Pancreas (tissue), 10 donors: ENCODE measurements at places on chromosomes 7 and 10. TPM values are rescaled to one million over a fixed set of nuclear protein-coding genes. Genes with fewer than 3 reads are reported as not detected.

The CRYGN gene
- polyA plus RNA-seq: 0.07 TPM

DNA sequence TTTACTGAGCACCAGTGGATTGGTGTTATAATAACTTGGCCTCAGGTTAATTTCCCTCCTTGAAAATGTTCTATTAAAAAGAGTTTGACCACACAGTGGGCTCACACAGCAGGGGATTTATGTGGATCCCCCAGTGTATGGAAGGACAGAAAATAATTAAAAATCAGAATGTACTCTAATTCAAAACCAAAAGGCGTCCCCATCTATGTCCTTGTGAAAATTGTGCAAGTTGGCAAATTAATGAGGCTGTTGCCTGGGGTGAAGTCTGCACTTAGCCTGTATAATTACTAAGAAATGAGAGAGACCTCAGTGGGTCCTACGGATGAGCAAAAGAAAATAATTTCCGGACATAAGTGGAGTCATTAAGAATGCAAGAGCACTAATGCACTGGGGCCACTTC is 31.1 kb downstream of the PIK3CG start:
- no peak overlapping the region for H3K27ac ChIP-seq
- no peaks in the 10 kb centered on the region for H3K4me1 ChIP-seq
- no peak for DNase-seq
- H3K36me3 ChIP-seq: no peaks in the 10 kb centered on the region
- no peak overlapping the region for H3K4me3 ChIP-seq

DNA sequence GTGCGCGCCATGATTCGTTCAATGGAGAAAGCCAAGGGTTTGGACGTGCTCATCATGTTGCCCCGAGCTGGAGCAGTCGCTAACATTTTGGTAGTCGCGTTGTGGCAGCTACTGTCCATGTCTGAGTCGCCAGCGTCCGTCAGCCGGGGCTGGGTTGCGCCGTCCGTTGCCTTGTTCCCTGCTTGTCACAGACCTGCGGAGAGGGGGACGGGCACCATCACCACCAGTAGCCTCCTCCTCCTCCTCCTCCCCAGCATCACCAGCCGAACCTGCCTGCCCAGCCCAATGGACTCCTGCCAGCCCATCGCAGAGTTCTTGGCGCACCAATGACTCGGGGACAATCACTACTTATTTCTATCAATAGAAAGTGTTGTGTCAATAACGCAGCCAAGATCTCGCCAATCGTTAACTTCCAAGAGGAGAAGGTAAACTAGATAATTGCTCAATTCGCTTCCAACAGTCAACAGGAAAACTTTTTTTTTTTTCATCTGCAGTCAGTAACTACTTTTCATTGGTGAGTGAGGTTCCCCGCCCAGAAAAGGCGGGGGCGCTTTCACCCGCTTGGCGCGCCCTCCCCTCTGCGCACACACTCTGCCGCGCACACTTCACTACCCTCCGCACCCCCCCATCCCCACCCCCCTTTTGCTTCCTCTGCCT is at the start of gene FEZF1:
TSS of gene FEZF1 (minus strand) at position 432 of the 657 bp plus-strand sequence. CDS start at position 119, 313 bp downstream.
- peak; percentile 47 for DNase-seq
- H3K4me1 ChIP-seq: peaks cover 14% of the 10 kb centered on the region
- H3K4me3 ChIP-seq: peak within 1 kb of the TSS; percentile 0
- H3K27ac ChIP-seq: no peak within 1 kb of the TSS
- peaks cover 8% of the 10 kb centered on the region for H3K27me3 ChIP-seq

- no peak overlapping the region for H3K4me3 ChIP-seq
- no peaks in the 10 kb centered on the region for H3K27me3 ChIP-seq
- H3K36me3 ChIP-seq: no peaks in the 10 kb centered on the region
- no peak for DNase-seq
- peaks cover 40% of the 10 kb centered on the region for H3K4me1 ChIP-seq
Measured at GRCh38 chr10:77417806-77418640, 219.6 kb downstream of the KCNMA1 start.

DNA sequence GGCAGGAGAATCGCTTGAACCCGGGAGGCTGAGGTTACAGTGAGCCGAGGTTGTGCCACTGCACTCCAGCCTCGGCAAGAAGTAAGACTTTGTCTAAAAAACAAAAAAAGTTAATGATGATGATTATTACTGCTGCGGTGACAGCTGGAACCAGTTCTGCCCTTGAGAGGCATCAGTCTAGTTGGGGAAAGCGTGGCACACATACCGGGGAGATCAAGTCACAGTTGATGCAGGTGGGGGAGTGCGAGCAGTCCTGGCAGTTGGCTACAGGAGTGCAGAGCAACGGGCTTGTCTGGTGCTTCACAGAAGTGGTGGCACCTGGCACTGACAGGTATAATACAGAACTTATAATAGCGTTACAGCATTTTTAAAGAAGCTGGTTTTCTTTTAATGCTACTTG is 173.0 kb downstream of the ARHGAP21 start:
- H3K4me3 ChIP-seq: no peak overlapping the region
- DNase-seq: no peak
- H3K4me1 ChIP-seq: no peaks in the 10 kb centered on the region
- no peaks in the 10 kb centered on the region for H3K27me3 ChIP-seq
- no peaks in the 10 kb centered on the region for H3K36me3 ChIP-seq

DNA sequence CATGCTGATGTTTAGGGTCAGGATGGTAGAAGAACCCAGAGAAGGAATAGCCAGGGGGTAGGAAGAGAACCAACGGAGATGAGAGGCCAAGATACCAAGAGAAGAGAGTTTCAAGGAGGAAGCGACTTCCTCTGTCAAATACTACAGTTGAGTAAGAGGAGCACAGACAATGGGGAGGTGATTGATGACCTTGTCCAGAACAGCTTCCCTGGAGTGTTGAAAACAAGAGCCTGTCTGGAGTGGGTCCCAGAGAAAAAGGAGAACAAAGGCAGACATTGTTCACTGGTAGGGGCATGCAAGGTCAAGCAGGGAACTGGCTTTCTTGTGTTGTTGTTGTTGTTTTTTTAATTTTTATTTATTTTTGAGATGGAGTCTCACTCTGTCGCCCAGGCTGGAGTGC is 9.6 kb upstream of the TRIM56 start:
- H3K4me3 ChIP-seq: no peak overlapping the region
- no peak overlapping the region for H3K27ac ChIP-seq
- H3K4me1 ChIP-seq: no peaks in the 10 kb centered on the region
- no peak for DNase-seq
- no peaks in the 10 kb centered on the region for H3K36me3 ChIP-seq
- H3K27me3 ChIP-seq: no peaks in the 10 kb centered on the region

GRCh38 chr10:58479045-58479444 is 33.6 kb upstream of the BICC1 start:
- H3K4me3 ChIP-seq: no peak overlapping the region
- no peaks in the 10 kb centered on the region for H3K4me1 ChIP-seq
- no peaks in the 10 kb centered on the region for H3K36me3 ChIP-seq

DNA sequence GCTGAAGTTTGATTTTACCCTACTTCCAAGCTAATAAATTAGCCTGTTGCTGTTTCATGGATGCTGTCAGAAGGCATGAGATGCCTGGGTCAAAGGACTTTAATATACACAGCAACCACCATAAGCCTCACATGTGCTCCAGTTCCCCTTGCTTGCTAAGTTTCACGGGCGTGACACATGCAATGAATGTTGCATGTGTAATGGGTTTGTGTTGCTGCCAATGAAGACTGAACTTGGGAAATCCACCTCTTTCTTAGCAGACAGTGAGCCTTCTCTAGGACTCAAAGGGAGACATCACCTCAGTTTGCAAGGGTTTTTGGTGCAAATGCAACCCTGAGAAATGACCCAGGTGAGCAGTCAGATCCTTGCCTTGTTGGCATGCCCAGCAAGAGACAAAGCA is 505.5 kb upstream of the PODXL start:
- H3K27ac ChIP-seq: no peak overlapping the region
- no peaks in the 10 kb centered on the region for H3K4me1 ChIP-seq
- no peak for DNase-seq

DNA sequence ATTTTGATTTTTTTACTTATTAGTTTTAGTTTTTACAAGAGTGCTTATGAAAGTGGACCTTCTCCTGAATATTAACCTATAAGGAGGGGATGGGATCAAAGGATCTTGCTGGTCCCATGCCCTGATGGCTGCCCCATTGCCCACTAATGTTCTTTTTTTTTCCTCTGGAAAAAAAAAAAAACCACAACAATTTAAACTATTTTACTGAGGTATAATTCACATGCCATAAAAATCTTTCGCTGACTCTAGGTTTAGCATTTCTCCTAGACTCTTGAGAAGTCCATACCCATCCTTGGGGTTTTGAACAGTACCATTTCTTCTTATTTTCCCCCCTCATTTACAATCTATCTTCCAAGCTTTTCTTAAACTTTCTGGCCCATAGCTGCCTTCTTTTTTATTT is 481.8 kb downstream of the TFEC start:
- no peak overlapping the region for H3K4me3 ChIP-seq
- H3K27me3 ChIP-seq: no peaks in the 10 kb centered on the region
- no peak for DNase-seq
- no peaks in the 10 kb centered on the region for H3K4me1 ChIP-seq

DNA sequence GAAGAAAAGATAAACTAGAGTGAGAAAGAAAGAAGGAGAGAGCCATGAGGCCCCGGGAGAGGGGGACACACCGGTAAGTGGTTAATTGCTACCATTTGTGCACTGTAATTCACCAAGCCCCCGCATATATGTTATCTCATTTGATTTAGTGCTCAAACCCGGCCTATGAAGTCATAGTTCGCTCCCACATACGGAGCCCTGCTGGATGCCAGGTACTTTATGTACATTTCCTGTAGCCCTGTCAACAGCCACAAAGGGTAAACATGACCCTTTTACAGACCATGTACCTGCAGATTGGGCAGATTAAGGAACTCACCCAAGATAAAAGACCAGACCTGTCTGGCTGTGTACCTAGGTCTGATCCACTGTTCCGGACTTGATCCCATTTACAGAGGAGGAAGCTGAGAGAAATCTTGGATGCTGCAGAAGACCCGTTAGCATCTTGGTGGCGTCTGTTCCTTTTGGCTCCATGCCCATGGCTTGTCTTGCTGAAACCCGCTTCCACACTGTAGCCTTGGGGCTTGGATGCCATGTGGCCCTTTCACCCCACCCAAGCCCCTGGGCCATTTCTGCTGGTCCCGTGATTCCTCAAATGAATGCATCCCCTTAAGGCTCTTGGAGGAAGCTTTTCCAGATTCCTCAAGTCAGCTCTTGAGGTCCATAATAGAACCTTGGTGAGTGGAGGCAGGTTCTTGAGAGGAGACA is 32.3 kb downstream of the FAM241B start:
- peaks cover 8% of the 10 kb centered on the region for H3K4me1 ChIP-seq
- no peaks in the 10 kb centered on the region for H3K36me3 ChIP-seq
- no peak for DNase-seq
- H3K4me3 ChIP-seq: no peak overlapping the region

The GIMAP4 gene
- polyA plus RNA-seq: 6.7 TPM

The FFAR4 gene
- 2.4 TPM for polyA plus RNA-seq

GRCh38 chr7:84092207-84092606 is 102.4 kb downstream of the SEMA3A start:
- H3K27ac ChIP-seq: no peak overlapping the region
- no peak overlapping the region for H3K4me3 ChIP-seq
- H3K4me1 ChIP-seq: no peaks in the 10 kb centered on the region

The CHAT gene
- polyA plus RNA-seq: not detected

The OPN1SW gene
- polyA plus RNA-seq: not detected

GRCh38 chr7:141418066-141418465 is 133.1 kb upstream of the AGK start:
- H3K36me3 ChIP-seq: no peaks in the 10 kb centered on the region
- H3K27ac ChIP-seq: no peak overlapping the region
- no peaks in the 10 kb centered on the region for H3K4me1 ChIP-seq
- no peak for DNase-seq

DNA sequence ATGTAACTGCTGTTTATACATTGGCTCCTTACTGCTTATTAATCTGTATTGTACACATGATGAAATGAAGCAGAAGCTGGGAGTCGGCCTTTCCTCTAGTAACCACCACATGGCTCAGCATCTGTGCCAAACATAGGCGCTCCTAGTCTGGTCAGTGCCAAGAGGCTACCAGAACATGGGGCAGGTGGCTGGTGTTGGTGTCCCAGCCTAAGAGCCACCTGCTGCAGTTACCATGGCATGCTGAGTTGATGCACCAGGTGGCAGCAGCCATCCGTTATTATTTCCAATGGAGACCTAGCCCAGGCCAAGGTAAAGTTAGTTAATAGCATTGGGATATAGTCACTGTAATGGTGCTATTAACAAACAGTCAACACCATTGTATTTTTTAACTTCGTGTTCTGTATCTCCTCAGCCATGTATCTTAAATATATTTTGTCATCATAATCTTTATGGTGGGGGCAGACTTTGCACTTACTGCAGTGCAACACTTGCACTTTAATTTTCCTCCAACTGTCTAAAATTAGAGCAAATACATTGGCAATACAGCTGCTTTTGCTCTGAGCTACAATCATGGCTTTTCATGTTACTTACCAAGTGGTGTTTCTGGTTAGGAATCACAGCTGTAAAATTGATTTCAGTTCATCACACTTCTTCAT is 33.1 kb downstream of the HBP1 start:
- DNase-seq: peak; percentile 86
- no peak overlapping the region for H3K27ac ChIP-seq
- peaks cover 2% of the 10 kb centered on the region for H3K36me3 ChIP-seq
- no peaks in the 10 kb centered on the region for H3K27me3 ChIP-seq
- H3K4me1 ChIP-seq: no peaks in the 10 kb centered on the region

- H3K36me3 ChIP-seq: no peaks in the 10 kb centered on the region
- no peak for DNase-seq
- no peak overlapping the region for H3K27ac ChIP-seq
- no peaks in the 10 kb centered on the region for H3K4me1 ChIP-seq
- no peaks in the 10 kb centered on the region for H3K27me3 ChIP-seq
Measured at GRCh38 chr10:93413252-93413689, 68.9 kb downstream of the MYOF start.

DNA sequence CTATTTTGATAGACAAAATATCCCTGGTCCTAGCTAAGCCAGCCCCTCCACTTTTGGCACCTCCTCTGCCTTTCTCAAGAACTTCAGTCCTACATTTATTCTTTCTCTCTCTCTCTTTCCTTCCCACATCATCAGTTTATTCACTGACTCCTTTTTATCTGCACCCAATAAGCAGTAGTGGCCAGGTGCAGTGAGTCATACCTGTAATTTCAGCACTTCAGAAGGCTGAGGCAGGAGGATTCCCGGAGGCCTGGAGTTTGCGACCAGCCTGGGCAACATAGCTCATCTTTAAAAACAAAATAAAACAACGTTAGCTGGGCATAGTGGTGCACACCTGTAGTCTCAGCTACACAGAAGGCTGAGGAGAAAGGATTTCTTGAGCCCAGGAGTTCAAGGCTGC is 19.4 kb upstream of the NRP1 start:
- H3K27me3 ChIP-seq: no peaks in the 10 kb centered on the region
- no peaks in the 10 kb centered on the region for H3K36me3 ChIP-seq
- no peak overlapping the region for H3K4me3 ChIP-seq
- no peak overlapping the region for H3K27ac ChIP-seq
- H3K4me1 ChIP-seq: no peaks in the 10 kb centered on the region

DNA sequence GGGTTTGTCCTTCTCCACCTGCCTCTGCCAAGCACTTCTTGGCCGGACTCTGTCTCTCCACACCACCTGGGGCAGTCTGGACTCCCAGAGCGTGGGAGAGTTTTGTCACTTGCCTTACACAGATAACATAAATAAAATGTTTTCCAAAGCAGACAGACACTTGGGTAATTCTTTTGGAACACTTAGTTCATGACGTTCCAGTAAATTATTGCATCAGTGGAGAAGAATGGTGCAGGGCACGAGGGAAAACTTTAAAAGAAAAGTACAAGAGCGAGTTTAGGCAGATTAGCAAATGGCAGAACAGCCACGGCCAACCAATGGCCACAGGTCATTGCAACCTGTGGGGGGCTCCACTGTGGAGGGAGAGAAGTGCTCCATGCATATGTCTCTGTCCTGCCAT is 170.6 kb upstream of the GRB10 start:
- no peaks in the 10 kb centered on the region for H3K27me3 ChIP-seq
- peak overlapping the region; percentile 69 for H3K27ac ChIP-seq
- H3K36me3 ChIP-seq: no peaks in the 10 kb centered on the region
- H3K4me3 ChIP-seq: no peak overlapping the region

The GRB10 gene
- polyA plus RNA-seq: 94.9 TPM

GRCh38 chr7:36420307-36420706 is 30.6 kb downstream of the ANLN start:
- H3K27me3 ChIP-seq: no peaks in the 10 kb centered on the region
- no peak for DNase-seq
- no peaks in the 10 kb centered on the region for H3K36me3 ChIP-seq
